Activated CD8-positive, alpha-beta T cell treated with anti-CD3 and anti-CD28 coated beads for 36 hours (primary cell): ENCODE measurements at places on chromosomes 3 and 15. TPM values are rescaled to one million over a fixed set of nuclear protein-coding genes. Genes with fewer than 3 reads are reported as not detected.

- DNase-seq, result peak; percentile 20
- no peaks in the 10 kb centered on the region for H3K36me3 ChIP-seq
- peak overlapping the region; percentile 77 for H3K27ac ChIP-seq
Measured at GRCh38 chr3:45104715-45105711, 41.2 kb downstream of the CDCP1 start.

GRCh38 chr3:66656609-66657008 lies 155.8 kb upstream of the LRIG1 start:
- H3K4me1 ChIP-seq, result no peaks in the 10 kb centered on the region
- H3K36me3 ChIP-seq, result no peaks in the 10 kb centered on the region
- no peak overlapping the region for H3K27ac ChIP-seq
- H3K27me3 ChIP-seq, result peaks cover 2% of the 10 kb centered on the region

GRCh38 chr3:185825639-185826481 lies 1.0 kb upstream of the IGF2BP2 start:
- no peaks in the 10 kb centered on the region for H3K36me3 ChIP-seq
- peak overlapping the region; percentile 76 for H3K4me3 ChIP-seq
- peaks cover 8% of the 10 kb centered on the region for H3K4me1 ChIP-seq
- H3K27ac ChIP-seq, result no peak overlapping the region

- no peaks in the 10 kb centered on the region for H3K27me3 ChIP-seq
- DNase-seq, result no peak
- no peak overlapping the region for H3K4me3 ChIP-seq
- H3K27ac ChIP-seq, result no peak overlapping the region
- peaks cover 22% of the 10 kb centered on the region for H3K36me3 ChIP-seq
Measured at GRCh38 chr15:51484781-51485180, 137.8 kb downstream of the DMXL2 start.

- no peaks in the 10 kb centered on the region for H3K36me3 ChIP-seq
- H3K27me3 ChIP-seq, result peaks cover 16% of the 10 kb centered on the region
- no peak for DNase-seq
- no peak overlapping the region for H3K4me3 ChIP-seq
- H3K27ac ChIP-seq, result no peak overlapping the region
Measured at GRCh38 chr15:34119291-34119690, 17.4 kb downstream of the PGBD4 start.

DNA sequence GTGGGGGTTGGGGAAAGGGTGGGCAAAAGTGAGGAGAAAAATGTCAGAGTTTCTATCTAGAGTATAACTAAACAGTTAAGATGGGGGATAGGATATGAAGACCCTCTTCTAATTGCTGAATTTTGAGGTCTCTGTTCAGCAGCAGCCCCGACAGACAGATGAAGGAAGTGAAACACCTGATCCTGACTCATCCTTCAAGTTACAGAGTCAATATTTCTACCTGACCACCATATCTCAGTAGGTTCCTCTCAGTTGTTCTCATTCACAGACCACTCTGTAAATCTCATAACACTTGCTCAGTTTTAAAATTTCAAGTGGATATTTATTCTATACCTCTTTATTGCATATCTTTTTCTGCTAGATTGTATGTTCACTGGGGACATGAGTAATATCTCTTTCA lies 69.5 kb downstream of the CCDC54 start:
- no peaks in the 10 kb centered on the region for H3K27me3 ChIP-seq
- no peak for DNase-seq
- H3K4me3 ChIP-seq, result no peak overlapping the region
- H3K36me3 ChIP-seq, result no peaks in the 10 kb centered on the region
- H3K27ac ChIP-seq, result no peak overlapping the region

DNA sequence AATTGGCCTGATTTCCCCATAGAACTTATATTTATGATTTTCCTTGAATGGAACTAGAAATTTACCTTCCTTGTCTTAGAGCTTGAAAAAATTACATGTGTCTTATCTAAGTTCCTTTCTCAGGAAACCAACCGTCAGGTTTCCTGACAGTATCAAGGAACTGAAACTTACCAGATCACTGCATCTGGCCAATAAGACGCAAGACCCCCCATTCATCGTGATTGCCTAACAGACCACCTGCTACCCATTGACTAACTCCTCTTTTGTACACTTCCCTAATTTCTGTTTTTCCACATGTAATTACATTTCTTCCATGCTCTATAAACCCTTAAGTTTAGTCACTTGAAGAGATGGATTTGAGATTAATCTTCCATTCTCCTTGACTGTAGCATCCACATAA lies 517.2 kb upstream of the CBLB start:
- H3K36me3 ChIP-seq, result no peaks in the 10 kb centered on the region
- no peak overlapping the region for H3K27ac ChIP-seq
- no peaks in the 10 kb centered on the region for H3K4me1 ChIP-seq

DNA sequence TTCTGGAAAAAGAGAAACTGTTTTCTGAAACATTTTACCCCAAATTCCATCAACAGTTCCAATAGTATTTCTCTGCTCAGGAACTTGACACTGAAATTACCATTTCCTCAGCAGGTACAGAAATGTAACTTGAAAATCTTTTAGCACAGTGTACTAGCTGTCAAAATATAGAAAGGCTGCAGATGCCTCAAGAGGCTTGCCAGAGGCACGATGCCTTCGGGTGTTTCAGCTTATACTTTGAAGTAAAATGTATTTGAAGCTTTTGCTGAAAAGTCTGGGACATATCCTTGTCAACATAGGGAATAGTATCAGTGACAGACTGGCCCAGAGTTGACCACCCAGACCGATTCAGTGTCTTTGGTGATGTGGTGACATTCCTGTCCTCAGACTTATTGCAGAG lies 154.4 kb upstream of the CHRM5 start:
- H3K4me3 ChIP-seq, result no peak overlapping the region
- no peak for DNase-seq
- no peaks in the 10 kb centered on the region for H3K36me3 ChIP-seq
- no peak overlapping the region for H3K27ac ChIP-seq
- H3K4me1 ChIP-seq, result no peaks in the 10 kb centered on the region

DNA sequence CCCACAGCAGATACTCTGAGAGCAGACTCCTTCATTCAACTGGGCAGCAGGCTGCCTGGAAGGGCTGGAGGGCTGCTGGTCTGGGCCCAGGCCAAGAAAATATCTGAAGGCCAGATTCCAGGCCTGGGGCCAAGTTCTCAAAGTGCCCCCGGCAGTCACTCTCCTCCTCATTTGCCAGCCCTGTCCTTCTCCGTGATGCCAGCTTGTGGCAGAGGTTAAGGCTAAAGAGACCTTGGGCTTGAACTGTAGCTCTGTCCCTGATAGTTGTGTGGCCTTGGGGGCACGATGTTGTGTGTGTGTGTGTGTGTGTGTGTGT lies 39.0 kb downstream of the FAM3D start:
- no peak overlapping the region for H3K27ac ChIP-seq
- peaks cover 4% of the 10 kb centered on the region for H3K27me3 ChIP-seq
- H3K4me3 ChIP-seq, result no peak overlapping the region
- H3K36me3 ChIP-seq, result no peaks in the 10 kb centered on the region
- H3K4me1 ChIP-seq, result no peaks in the 10 kb centered on the region
- no peak for DNase-seq

DNA sequence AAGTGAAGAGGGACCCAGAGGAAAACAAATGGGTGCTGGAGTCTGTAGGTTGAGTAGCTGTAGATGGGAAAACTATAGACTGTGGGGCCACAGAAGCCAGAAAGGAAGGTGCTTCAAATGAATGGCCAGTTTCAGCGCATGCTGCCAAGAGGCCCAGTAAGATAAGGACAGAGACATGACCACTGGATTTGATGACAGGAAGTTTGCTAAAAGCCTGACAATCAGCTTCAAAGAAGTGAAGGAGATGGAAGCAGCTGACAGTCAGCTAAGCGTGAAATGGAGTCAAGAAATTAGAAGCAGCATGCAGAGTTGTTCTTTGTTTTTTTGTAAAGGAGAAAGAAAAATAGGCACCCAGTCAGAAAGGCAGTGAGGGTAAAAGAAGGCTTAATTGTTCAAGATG lies 24.9 kb downstream of the TXNRD3 start:
- no peaks in the 10 kb centered on the region for H3K4me1 ChIP-seq
- H3K27me3 ChIP-seq, result no peaks in the 10 kb centered on the region
- no peak overlapping the region for H3K27ac ChIP-seq
- no peak overlapping the region for H3K4me3 ChIP-seq
- peaks cover 11% of the 10 kb centered on the region for H3K36me3 ChIP-seq
- DNase-seq, result no peak

DNA sequence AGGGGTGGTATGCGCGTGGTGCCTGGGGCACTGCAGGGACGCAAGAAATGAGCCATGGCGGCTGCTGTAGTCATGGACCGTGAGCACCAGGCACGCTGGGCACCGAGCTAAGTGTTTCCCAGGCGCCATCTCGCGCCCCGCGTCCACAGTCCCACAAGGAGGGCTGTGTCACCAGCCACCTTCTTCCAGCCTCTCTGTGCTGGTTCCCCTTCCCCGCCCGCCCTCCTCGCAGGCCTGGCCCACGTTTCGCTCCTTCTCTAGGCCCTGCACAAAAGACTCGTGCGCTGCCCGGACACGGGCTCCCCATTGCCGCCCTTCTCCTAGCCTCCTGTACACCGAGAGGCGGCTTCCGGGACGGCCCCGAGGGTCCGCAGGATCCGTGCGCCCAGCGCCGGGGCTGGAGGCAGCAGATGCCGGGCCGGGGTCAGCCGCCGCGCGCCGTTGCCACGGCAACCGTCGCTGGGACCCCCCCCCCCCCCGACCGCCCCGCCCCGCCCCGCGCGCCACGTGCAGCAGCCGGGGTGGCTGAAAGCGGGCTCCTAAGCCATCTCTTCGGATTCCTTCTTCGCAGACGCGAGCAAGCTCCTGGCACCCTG lies 113.4 kb downstream of the SRGAP3 start:
- H3K4me1 ChIP-seq, result no peaks in the 10 kb centered on the region
- H3K27me3 ChIP-seq, result peaks cover 32% of the 10 kb centered on the region
- peak; percentile 5 for DNase-seq
- no peaks in the 10 kb centered on the region for H3K36me3 ChIP-seq
- H3K27ac ChIP-seq, result no peak overlapping the region

GRCh38 chr3:186432189-186432588 lies 70.2 kb upstream of the DGKG start:
- no peaks in the 10 kb centered on the region for H3K36me3 ChIP-seq
- no peak for DNase-seq
- H3K4me1 ChIP-seq, result peaks cover 6% of the 10 kb centered on the region
- no peak overlapping the region for H3K27ac ChIP-seq
- no peak overlapping the region for H3K4me3 ChIP-seq
- H3K27me3 ChIP-seq, result no peaks in the 10 kb centered on the region

GRCh38 chr3:105812194-105812586 lies 56.6 kb downstream of the CBLB start:
- peaks cover 53% of the 10 kb centered on the region for H3K36me3 ChIP-seq
- no peaks in the 10 kb centered on the region for H3K27me3 ChIP-seq
- DNase-seq, result no peak
- peaks cover 72% of the 10 kb centered on the region for H3K4me1 ChIP-seq
- H3K27ac ChIP-seq, result peak overlapping the region; percentile 36
- no peak overlapping the region for H3K4me3 ChIP-seq

- no peak for DNase-seq
- H3K27me3 ChIP-seq, result no peaks in the 10 kb centered on the region
- no peaks in the 10 kb centered on the region for H3K36me3 ChIP-seq
- no peak overlapping the region for H3K4me3 ChIP-seq
- H3K27ac ChIP-seq, result no peak overlapping the region
Measured at GRCh38 chr3:69770219-69770618, 31.0 kb downstream of the MITF start.

DNA sequence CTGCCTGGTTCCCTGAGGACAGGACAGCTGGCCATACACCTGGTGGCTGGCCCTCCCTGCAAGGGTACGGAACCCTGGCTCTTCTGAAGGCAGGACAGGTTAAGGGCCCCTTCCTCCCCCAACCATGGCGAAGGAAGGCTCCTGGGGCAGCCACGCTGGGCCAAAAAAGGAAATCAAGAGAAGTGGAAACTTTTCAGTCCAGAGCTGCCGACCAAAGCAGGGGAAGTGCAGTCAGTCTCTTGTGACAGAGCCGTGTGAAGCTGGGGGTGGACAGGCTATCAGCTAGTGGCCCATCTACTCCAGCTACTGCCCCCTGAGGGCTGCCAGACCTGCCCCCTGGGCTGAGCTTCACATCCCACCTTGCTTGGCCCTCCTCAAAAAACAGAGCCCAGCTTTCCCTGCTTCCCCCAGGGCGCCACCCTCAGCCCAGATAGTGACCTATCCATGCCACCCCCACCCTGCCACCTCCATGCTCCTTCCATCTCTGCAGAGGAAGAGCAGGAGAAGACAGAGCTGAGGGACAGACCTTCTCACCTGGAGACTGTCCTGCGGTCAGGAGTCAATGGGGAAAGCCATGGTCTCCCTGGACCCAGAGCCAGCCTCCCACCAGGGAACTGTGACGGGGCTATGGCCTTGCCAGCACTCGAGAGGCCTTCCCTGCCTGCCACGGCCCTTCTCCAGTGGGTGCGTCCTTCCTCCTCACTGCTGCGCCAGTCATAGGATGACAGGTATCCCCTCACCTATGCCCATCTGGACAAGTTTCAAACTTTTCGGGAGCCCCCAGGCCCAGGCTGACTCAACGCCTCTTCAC lies 4.6 kb downstream of the SEMA7A start:
- H3K27me3 ChIP-seq, result no peaks in the 10 kb centered on the region
- H3K4me1 ChIP-seq, result peaks cover 76% of the 10 kb centered on the region
- H3K27ac ChIP-seq, result peak overlapping the region; percentile 81
- peaks cover 64% of the 10 kb centered on the region for H3K36me3 ChIP-seq
- DNase-seq, result no peak

DNA sequence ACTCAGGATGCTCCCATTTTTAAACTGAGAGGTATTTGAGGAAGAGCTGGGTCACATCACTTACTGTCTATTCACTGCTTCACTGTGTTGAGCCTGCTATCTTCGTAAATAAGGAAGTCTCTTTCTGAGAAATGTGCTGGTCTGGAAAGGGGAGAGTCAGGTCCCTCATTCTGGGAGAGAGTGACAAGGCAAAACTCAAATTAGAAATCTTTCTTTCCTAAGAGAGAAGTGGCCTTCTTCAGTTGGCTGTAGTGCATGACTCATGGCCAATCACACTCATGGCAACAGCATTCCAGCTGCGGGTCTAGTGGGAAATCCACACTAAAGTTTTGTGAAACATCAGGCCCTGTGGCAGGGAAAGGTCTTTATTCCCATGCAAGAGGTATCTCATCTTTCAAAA lies 11.5 kb upstream of the TIMP4 start:
- H3K36me3 ChIP-seq, result peaks cover 11% of the 10 kb centered on the region
- DNase-seq, result no peak
- H3K4me1 ChIP-seq, result no peaks in the 10 kb centered on the region
- H3K4me3 ChIP-seq, result no peak overlapping the region
- H3K27ac ChIP-seq, result no peak overlapping the region
- no peaks in the 10 kb centered on the region for H3K27me3 ChIP-seq

- no peak for DNase-seq
- no peaks in the 10 kb centered on the region for H3K36me3 ChIP-seq
- H3K27ac ChIP-seq, result no peak overlapping the region
- no peaks in the 10 kb centered on the region for H3K4me1 ChIP-seq
- H3K4me3 ChIP-seq, result no peak overlapping the region
- peaks cover 4% of the 10 kb centered on the region for H3K27me3 ChIP-seq
Measured at GRCh38 chr15:30030345-30030744, 52.4 kb upstream of the GOLGA8J start.

The SNURF gene
- 17.8 TPM for total RNA-seq

The TCF12 gene
- 67.4 TPM for total RNA-seq

The SCAANT1 gene
- not detected for total RNA-seq

The ITGA11 gene
- 3.6 TPM for total RNA-seq

The SH3GL3 gene
- not detected for total RNA-seq

The SH2D7 gene
- total RNA-seq, result not detected

The CSTA gene
- not detected for total RNA-seq

The PIERCE2 gene
- not detected for total RNA-seq

The ALS2CL gene
- 1.7 TPM for total RNA-seq
